ENCODE measurements at places on chromosomes 5 and 9. TPM values are rescaled to one million over a fixed set of nuclear protein-coding genes. Genes with fewer than 3 reads are reported as not detected.

- DNase-seq, result peak; percentile 27
These were observed 31.6 kb downstream of the DTWD2 start for GRCh38 chr5:118956727-118957126.

PCDHB14 gene
- 1.0 TPM for total RNA-seq

GRCh38 chr5:78744951-78745534 lies 96.5 kb upstream of the LHFPL2 start:
- no peak for DNase-seq

DNA sequence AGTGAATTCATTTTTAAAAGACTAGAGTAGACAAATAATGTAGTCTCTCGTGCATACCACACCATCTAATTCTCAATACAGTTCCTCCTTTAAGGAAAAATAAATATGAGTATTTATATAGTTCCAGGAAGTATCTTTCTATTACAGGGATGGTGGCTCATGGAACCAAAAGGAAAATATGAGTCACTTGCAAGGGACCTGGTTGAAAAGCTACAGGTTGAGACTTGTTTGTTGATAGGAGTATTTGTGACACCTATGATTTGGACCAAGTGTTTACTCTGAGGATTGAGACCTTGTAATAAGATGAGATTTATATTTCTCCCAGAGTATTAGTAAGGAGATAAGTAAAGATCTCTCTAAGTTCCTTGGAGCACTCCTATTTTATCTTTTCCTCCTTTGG lies 67.4 kb downstream of the CDO1 start:
- no peak for DNase-seq

DNA sequence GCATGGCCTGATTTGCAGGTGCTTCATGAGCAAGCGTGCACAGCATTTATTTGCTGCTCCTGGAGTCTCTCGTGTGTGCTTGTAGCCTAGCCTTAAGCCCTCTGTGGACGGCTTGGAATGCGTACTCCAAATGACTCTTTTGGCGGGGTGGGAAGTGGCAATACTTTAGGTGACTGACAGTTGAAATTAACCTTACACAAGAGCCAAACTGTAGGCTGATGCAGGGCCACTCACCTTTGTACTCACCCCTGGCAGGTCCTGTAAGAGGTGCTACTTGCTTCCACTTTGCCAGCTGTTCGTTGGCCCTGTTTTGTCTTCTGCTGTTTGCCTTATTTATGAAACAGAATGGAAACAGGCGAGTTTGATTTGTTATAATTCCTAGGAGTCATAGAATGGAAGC lies 22.9 kb downstream of the TENT4A start:
- no peak for DNase-seq

AHRR gene
- total RNA-seq, result 13.4 TPM

POMT1 gene
- total RNA-seq, result 34.8 TPM

DNA sequence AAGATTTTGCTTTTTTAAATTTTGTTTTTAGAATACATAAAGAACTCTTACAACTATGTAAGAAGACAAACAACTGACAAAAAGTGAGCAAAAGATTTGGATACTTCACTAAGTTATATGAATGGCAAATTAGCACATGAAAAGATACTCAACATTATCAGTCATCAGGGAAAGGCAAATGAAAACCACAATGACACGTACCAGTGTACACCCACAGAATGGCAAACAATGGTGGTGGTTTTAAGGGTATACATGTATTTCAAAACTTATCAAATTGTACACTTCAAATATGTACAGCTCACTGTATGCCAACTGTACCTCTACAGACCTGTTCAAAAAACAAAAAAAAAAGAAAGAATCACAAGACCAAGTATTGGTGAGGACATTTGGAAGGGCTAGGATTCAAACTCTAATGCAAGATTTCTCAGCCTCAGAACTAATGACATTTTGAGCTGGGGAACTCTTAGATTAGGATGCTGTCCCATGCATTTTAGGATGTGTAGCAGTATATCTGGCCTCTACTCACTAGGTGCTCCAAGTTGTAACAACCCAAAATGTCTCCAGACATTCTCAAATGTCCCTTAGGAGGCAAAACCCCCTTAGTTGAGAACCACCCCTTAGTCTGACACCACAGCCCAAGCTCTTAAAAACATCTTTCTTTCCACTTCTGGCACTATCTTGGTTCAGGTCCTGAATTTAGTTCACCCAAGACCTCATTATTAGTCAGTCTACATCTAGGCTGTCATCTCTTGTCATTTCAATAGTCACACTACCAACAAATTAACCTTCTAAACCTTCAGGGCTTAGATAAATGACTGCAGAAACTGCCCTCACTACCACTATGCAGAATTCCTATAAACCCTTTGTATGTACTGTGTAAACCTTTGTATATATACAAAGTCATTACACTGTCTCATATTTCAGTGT lies 9.7 kb downstream of the SCAI start:
- DNase-seq, result no peak

GRCh38 chr9:23659346-23660006 lies 166.6 kb downstream of the ELAVL2 start:
- DNase-seq, result no peak

TTC39B gene
- 6.7 TPM for total RNA-seq

DNA sequence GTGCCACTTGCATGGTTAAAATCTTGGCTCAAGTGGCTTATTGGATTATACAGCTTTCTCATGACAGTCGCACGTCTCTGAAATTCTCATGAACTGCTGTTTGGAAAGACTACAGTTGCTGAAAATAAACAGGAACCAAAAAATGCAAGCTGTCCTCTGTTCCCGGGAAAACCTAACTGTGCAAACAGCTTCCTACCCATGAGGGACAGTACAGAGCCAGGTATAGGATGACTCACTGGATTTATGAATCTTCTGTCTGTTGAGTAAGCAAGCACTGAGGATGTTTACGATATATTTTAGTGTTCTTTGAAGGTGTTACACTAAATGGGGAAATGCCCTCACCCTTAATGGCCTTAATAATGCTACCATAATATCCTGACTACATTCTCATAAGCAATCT lies 380.3 kb upstream of the TNC start:
- DNase-seq, result no peak

DNA sequence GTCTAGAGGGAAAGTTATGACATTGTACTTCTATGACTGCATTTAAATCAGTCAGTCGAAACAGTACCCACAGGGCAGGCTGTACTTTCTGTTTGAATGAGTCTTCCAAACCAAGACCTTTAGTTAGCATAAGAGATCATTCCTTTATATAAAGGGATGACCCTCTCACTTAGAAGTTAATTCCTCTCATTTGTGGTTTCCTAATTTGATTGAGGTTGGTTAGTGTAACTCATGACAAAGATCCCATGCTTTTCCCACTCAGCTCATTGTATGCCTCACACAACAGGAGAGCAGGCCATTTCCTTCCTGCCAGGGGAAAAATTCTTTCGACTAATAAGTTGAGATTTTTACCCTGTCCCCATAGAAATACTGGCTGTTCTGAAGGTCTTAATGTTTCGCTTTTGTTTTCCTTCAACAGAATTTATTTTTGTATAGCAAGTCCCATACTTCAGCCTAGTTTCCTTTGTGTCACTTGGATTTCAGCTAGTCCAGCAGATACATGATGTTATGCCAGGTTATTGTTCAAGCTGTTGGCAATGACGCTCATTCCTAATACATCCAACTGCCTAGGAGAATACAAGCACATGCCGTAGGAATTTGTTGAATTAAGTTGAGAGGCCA lies 500.7 kb downstream of the SPATA31D1 start:
- no peak for DNase-seq

GRCh38 chr5:172235132-172235780 lies 41.3 kb downstream of the EFCAB9 start:
- DNase-seq, result peak; percentile 2

RAB3C gene
- 0.17 TPM for total RNA-seq

- no peak for DNase-seq
These were observed 8.8 kb upstream of the TGFBI start for GRCh38 chr5:136020001-136020382.

DNA sequence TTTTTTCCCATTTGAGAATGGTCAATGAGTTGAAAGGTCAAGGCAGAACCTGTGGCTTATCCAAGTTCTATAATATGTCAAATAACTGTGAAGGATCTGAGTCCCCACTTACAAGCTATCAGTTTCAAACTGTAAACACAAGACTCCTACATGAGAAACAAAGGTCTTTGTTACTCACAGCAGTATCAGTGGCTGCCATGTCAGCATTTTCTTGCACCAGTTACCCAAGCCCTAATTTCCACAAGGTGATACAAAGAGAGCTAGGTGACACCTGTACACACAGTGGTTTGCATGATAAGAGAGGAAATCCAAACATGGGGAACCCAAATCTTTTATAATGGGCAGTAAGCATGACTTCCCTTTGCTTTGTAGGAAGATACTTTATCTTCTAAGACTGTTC lies 8.0 kb upstream of the UBQLN1 start:
- DNase-seq, result no peak

AKNA gene
- total RNA-seq, result 2.0 TPM

CATSPER3 gene
- total RNA-seq, result not detected

RANBP3L gene
- total RNA-seq, result not detected

DNA sequence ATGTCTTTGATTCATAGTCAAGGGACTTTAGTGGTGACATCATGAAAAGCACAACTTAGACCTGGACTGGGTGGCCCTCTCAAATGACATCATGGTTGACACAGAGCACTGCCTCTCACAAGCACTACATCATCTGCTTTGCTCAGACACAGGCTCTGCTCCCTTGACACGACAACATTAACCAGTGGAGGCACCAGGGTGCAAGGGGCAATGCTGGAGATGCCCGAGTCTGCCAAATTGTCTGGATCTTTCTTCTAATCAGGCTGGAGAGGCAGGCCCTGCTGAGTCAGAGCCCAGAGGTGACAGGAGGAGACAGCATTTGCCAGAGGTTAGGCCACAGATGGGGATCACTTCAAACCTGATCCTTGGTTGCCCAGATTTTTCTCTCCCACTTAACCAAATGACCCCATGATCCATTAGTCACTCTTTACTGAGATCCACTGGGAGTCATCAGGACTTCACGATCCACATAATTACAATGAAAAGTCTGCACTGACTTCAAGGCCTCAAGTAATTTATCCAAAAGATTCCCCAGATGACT lies 174.4 kb downstream of the SLIT3 start:
- no peak for DNase-seq

GRCh38 chr5:5179079-5179478 lies 38.9 kb downstream of the ADAMTS16 start:
- DNase-seq, result no peak

NUP155 gene
- total RNA-seq, result 55.4 TPM

- DNase-seq, result no peak
These were observed 6.8 kb downstream of the TTC39B start for GRCh38 chr9:15300218-15300617.

ANKS6 gene
- 12.6 TPM for total RNA-seq

DBH gene
- total RNA-seq, result not detected

DNA sequence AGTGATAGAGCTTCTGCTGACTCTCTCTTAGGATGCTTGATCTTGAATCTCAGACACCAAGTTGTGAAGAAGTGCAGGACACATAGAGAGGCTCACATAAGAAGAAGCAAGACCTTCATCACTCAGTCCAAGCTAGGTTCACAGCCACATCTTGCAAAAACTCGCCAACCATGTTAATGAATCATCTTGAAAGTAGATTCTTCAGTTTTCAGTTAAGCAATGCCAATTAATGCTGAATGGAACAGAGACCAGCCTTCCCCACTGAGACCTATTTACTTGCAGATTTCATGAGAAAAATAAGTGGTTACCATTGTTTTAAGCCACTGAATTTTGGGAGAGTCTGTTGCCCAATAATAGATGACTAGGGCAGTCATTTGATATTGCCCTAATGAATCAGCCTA lies 217.7 kb upstream of the EDIL3 start:
- no peak for DNase-seq

- no peak for DNase-seq
These were observed 5.5 kb upstream of the AOPEP start for GRCh38 chr9:94720846-94721549.

- peak; percentile 88 for DNase-seq
These were observed 31.6 kb downstream of the TNFSF8 start for GRCh38 chr9:114898741-114899140.

- peak; percentile 69 for DNase-seq
These were observed 205.7 kb downstream of the AGTPBP1 start for GRCh38 chr9:85536076-85536475.

DNA sequence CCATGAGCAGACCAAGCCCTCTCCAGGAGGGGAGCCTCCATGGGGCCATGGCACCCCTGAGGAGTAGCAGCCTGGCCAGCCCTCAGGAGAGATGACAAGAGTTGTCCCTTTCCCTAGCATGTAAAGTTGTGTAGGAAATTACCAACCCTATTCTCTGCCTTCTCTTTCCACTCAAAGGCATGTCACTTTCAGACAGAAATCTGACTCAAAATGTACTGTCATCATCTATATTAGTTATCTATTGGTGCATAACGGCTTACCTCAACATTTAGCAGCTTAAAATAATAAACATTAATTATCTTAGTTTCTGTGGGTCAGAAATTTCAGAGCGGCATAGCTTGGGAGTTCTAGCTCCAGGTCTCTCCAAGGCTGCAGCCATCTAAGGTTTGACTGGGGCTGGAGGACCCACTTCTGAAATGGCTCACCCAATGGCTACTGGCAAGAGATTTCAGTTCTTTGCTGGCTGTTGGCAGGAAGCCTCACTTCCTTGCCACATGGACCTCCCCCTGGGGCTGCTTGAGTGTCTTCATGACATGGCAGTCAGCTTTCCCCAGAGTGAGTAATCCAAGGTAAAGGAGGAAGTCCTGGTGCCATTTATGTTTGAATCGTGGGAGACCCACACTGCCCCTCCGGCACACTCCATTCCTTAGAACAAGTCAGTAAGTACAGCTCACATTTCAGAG lies 632.3 kb downstream of the CCDC171 start:
- no peak for DNase-seq

DNA sequence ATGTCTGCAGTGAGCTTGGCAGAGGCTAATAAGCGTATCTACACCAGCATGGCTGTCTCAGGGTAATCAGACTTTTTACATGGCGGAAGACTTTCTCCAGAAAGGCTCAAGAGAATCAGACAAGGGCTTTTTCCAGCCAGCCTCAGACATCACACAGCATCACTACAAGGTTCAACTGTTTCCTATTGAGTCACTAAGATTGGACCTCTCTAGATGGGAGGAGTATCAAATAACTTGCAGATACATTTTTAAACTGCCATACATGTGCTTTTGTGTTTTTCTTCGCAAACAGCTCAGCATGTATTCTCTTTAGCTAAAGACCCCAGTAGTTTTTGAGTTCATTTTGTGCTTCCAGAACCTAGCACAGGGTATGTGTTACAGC lies 22.9 kb upstream of the PIK3R1 start:
- DNase-seq, result no peak

TYRP1 gene
- total RNA-seq, result 0.85 TPM

All from dermis blood vessel endothelial cell (primary cell).